Uterus (tissue), 4 donors: ENCODE measurements at places on chromosomes 2 and 18. TPM values are rescaled to one million over a fixed set of nuclear protein-coding genes. Genes with fewer than 3 reads are reported as not detected.

RHBDD1 gene
- 91.5 TPM for total RNA-seq

- no peak for DNase-seq
Observed at GRCh38 chr2:119744335-119744939, 15.3 kb upstream of the PTPN4 start.

GRCh38 chr18:35443434-35443833 lies 54.3 kb downstream of the INO80C start:
- DNase-seq = no peak

NT5DC4 gene
- total RNA-seq = not detected

DNA sequence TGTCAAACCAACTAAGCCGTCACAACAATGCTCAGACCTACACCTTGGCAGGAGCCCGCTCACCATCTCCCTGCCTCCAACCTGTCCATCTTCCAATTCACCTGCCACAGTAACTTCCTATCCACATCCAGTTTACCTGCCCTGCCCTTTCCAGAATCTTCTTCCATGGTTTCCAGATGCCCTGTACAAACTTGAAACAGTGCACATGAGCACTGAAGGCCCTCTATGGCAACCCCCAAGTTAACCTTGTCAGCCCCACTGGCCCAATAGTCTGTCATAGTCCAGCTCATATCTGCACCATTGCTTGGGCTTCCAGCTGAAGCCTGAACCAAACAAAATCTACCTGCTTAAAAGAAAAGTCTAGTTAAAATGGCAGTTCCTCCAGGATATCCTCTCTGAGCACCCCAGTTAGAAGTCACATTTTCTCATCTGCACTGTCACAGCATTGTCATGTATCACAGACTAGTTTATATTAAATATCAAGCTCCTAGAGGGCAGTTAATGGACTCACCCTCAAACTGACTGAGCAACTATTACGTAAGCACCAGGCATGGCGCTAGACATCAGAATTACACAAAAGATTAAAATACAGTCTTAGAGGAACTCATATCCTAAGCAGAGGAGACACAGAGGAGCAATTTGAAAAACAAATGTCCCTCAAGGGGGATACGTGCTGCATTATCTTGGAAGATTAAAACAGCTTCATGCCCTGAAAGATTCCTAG lies 11.6 kb downstream of the NFE2L2 start:
- no peak for DNase-seq

MERTK gene
- total RNA-seq = 18.9 TPM

DNA sequence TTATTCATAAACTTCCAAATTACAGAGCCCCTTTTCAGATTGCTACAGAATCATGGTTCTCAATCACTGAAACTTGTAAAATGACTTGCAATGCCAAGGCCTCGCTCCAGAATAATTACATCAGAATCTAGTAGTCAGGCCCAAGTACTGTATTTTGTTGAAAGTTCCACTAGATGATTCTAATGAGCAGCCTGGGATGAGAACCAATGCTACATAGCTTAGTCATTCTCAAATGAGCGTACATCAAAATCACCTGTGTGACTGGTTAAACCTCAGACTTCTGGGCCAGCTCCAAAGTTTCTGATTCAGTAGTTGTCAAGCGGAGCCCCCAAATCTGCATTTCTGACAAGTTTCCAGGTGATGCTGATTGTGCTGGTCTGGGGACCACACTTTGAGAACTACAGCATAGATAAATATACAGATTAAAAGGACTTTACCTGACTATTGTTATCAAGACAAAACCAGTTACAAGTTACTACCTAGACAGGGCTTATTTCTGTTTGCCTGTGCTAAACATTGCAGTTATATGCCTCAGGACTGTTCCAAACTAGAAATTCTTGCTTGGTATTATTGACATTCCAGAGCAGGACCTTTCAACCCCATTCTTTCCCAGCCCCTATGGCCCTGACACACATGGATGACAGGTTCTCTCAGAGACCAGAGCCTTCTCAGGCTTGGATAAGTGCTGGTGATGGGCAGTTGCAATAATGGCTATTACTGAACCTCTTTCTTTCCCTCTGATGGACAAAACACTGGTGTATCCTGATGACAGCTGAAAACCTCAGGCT lies 83.1 kb downstream of the UPP2 start:
- no peak for DNase-seq

ANKRD62 gene
- 0.07 TPM for total RNA-seq
